ENCODE measurements at places on chromosomes 7 and 10. TPM values are rescaled to one million over a fixed set of nuclear protein-coding genes. Genes with fewer than 3 reads are reported as not detected.
A peak's percentile ranks its signal among the peaks of the same experiment; 100 is the strongest.

GRCh38 chr7:112799448-112800120 is 9.4 kb upstream of the TMEM168 start:
- H3K4me3 ChIP-seq: no peak overlapping the region
- H3K27ac ChIP-seq: no peak overlapping the region

DNA sequence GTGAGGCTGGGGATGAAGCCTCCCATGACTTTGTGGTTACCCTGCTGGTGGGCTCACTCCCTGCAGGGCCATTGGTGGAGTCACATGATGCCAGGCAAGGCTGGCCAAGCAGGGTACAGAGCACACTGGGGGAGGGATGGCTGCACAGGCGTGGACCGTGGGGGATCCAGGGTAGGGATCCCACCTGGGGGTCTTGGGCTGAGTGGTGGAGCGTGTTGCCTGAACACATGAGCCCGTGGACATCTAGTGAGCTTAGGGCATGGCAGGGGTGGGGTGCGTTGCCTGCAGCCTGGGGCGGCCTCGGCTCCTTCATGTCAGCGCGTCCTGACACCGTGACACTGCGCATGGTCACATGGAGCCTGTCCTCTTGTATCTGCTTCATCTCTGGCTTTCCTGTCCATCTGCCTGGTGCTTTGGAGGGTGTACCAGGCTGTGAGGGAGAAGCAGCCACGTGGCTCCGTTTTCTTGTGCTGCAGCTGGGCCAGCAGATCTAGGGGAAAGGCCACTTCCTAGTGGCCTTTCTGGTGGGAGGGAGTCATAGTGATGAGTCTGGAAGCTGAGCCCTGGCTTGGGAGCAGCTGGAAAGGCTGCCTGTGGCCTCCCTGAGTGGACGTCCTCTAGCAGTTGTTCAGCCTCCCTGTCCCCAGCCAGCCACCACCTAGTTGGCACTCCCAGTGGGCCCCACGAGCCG is 96.2 kb downstream of the LHPP start:
- H3K4me3 ChIP-seq: no peak overlapping the region
- DNase-seq: no peak
- H3K27me3 ChIP-seq: no peaks in the 10 kb centered on the region
- H3K36me3 ChIP-seq: no peaks in the 10 kb centered on the region
- peaks cover 19% of the 10 kb centered on the region for H3K4me1 ChIP-seq

- H3K27me3 ChIP-seq: no peaks in the 10 kb centered on the region
- no peak overlapping the region for H3K27ac ChIP-seq
- no peak for DNase-seq
- H3K4me3 ChIP-seq: no peak overlapping the region
Measured at GRCh38 chr7:126557271-126557670, 695.5 kb downstream of the GRM8 start.

DNA sequence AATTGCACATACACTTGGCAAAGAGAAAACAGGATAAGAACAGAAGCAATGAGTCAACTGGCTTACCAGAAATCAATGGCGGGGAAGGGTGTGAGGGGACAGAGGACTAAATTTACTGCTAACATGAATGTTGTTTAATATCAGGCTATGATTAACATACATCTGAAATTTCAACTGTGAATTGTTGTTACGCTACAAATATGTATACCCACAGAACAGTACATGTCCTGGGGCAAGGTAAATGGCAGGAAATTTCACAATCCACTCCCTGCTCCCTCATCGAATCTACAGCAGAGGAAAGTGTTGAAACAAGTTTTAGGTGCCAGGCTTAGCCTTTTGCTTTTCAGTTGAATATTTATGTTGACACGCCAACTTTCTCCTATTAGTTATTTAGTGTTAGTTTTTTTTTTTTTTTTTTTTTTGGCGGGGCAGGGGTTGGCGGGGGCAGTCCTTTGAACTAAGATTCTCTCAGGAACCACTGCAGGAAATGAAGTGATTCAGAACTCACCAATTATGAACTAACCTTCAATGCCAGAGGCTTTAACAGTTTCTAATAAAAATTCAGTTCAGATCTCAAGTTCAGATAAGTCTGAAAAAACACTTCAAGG is 99.0 kb downstream of the UBE2H start:
- H3K27me3 ChIP-seq: no peaks in the 10 kb centered on the region
- H3K27ac ChIP-seq: peak overlapping the region; percentile 96
- no peaks in the 10 kb centered on the region for H3K36me3 ChIP-seq
- peaks cover 65% of the 10 kb centered on the region for H3K4me1 ChIP-seq
- peak overlapping the region; percentile 5 for H3K4me3 ChIP-seq

GRCh38 chr10:44998146-44998631 is 2.5 kb upstream of the ZNF22 start:
- no peak for DNase-seq
- H3K4me3 ChIP-seq: no peak overlapping the region
- peak overlapping the region; percentile 92 for H3K27ac ChIP-seq
- H3K4me1 ChIP-seq: peaks cover 74% of the 10 kb centered on the region
- no peaks in the 10 kb centered on the region for H3K36me3 ChIP-seq

- H3K36me3 ChIP-seq: no peaks in the 10 kb centered on the region
- no peak overlapping the region for H3K27ac ChIP-seq
- no peaks in the 10 kb centered on the region for H3K27me3 ChIP-seq
- peak overlapping the region; percentile 65 for H3K4me3 ChIP-seq
- no peak for DNase-seq
- H3K4me1 ChIP-seq: no peaks in the 10 kb centered on the region
Measured at GRCh38 chr7:70630818-70631457, 501.0 kb upstream of the GALNT17 start.

Gene ASB10
- not detected for total RNA-seq

Gene CYP3A4
- total RNA-seq: not detected

Gene SOSTDC1
- not detected for total RNA-seq

GRCh38 chr7:50119815-50120637 is 27.0 kb upstream of the ZPBP start:
- H3K27ac ChIP-seq: no peak overlapping the region
- H3K27me3 ChIP-seq: no peaks in the 10 kb centered on the region
- H3K36me3 ChIP-seq: no peaks in the 10 kb centered on the region
- no peaks in the 10 kb centered on the region for H3K4me1 ChIP-seq

DNA sequence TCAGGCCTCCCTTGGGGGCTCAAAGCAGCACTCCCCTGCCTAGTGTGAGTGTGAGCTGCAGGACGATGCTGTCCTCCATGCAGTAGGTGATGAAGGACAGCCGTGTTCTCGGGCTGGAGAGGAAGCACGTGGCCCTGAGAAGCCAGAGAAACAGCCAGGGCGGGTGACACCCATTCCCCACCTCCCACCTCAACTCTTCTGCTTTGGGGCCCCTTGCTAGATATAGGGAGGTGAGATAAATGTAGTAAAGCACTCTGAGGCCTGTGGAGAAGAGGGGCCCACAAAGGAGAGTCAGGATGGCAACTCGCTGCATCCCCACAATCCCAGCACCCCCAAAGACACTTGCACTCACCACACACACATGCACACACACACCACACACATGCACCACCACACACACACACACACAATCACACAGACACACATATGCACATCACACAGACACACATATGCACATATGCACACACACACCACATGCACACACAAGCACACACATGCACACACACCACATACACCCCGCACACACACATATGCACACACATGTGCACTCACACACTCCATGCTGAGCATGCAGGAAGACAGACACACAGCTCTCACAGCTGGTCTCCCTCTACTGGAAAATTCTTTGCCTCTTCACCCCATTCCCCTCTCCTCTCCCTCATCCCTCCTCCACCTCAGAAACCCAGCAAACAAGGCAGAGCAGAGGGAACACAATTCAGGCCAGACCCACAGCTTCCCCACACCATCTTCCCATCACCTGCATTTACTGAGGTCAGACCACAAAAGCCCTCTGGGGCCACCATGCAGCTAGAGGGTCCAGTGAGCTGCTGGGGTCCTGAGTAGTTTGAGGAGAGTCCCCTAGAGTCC is 30.5 kb downstream of the ANXA8 start:
- DNase-seq: no peak
- H3K4me1 ChIP-seq: no peaks in the 10 kb centered on the region
- H3K36me3 ChIP-seq: no peaks in the 10 kb centered on the region
- H3K27ac ChIP-seq: no peak overlapping the region

DNA sequence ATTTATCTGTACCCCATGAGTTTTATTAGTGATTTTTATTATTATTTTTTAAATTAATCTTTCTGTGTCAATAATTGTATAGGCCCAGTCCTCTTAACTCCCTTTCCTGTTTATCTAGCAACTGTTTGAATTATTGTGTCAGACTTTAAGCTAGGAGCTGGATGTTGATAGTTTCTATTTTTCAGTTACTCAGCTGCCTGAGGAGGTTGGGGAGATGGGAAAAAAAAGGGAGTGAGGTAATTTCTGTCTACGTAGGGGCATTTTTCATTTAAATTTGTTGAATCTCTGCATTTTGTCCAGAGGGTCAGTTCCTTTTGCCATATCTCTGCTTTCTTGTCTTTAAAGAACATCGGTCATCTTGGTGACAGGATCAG is 5.0 kb upstream of the ZNF518A start:
- H3K4me3 ChIP-seq: no peak overlapping the region
- DNase-seq: no peak
- no peak overlapping the region for H3K27ac ChIP-seq

DNA sequence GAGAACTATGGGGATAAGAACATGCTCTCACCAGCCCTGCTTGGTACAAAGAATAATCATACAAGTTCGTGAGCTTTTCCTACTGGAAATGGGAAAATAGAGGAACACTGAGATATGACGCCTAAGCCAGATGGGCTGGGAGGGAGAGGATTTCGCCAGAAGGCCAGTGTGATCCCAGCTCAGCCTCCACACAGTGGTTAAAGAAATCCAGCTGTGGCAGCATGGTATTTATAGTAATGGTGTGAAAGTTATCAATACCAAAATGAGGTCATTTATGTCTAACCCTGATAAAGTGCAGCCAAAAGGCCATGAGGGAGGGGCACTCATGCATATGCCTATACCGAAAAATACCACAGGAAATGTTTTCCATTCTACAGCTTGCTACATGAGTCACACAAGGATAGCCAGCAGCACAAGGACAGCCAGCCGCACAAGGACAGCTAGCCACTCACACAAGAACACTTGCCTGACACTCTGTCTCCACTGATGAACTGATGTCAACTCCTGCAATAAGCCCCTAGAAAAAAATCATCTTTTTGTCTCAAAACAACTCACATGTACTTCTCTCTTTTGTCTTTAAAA is 49.4 kb downstream of the FRMPD2 start:
- peak overlapping the region; percentile 26 for H3K4me3 ChIP-seq
- H3K4me1 ChIP-seq: no peaks in the 10 kb centered on the region
- no peaks in the 10 kb centered on the region for H3K36me3 ChIP-seq
- no peak overlapping the region for H3K27ac ChIP-seq

DNA sequence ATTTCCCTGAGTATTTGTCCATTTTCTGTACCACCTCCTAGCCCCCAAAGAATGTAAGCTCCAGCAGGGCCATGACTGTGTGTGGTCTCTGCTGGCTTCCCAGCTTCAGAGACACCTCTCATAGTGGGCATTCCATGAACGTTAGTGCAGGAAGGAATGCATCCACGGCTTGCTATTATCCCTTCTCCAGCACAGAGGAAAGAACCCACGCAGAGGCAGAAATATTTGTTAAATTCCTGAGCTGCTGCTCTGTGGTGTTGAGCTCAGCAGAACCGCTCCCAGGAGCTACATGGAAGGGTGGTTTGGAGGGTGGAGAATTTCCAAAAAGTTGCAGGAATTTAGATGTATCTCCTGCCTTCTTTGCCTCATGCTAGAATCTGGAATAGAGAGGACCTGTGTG is 275.2 kb downstream of the POU6F2 start:
- no peaks in the 10 kb centered on the region for H3K4me1 ChIP-seq
- no peak overlapping the region for H3K4me3 ChIP-seq
- H3K36me3 ChIP-seq: no peaks in the 10 kb centered on the region
- DNase-seq: no peak
- no peaks in the 10 kb centered on the region for H3K27me3 ChIP-seq
- H3K27ac ChIP-seq: no peak overlapping the region

Gene ACHE
- 3.7 TPM for total RNA-seq

GRCh38 chr10:128095753-128096469 is 30.3 kb downstream of the MKI67 start:
- no peaks in the 10 kb centered on the region for H3K4me1 ChIP-seq
- no peaks in the 10 kb centered on the region for H3K36me3 ChIP-seq
- H3K27me3 ChIP-seq: no peaks in the 10 kb centered on the region
- no peak overlapping the region for H3K4me3 ChIP-seq
- no peak for DNase-seq
